ENCODE measurements at places on chromosomes 11 and 22.

GRCh38 chr22:42270510-42271190, at the start of gene TCF20:
Gene TCF20, minus strand, starts transcription at chr22:42270653. Its CDS starts 55,348 bp downstream, at chr22:42215305.
- DNase-seq: peak; percentile 68

DNA sequence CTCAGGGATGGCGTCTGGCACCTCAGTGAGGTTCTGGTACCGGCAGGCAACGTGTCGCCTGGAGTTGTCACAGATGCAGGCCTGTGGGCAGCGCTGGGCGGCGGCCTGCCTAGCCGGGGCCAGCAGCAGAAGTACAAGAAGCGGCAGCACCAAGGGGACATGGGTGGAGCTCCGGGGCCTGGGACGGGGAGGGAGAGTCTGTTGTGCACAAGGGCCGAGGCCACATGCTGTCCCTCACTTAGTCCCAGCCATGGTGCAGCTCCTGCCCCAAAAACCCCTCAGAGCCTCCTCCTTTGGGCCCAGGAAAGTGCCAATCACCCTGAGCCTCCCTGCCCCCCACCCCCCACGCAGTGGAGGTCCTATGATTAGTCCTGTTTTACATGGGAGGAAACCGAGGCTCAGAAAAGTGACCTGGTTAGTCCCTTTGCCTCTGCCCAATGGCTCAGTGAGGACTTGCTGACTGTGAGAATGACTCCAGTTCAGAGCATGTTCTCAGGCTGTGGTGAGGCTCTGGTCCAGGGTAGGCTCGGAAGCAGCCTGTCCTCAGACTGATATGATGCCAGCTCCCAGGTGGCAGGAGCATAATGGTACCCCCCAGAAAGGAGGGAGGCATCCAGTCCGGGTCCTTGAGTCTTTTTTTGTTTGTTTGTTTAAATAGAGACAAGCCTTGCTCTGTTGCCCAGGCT, 1.1 kb downstream of the CHADL start:
- DNase-seq: no peak

DNA sequence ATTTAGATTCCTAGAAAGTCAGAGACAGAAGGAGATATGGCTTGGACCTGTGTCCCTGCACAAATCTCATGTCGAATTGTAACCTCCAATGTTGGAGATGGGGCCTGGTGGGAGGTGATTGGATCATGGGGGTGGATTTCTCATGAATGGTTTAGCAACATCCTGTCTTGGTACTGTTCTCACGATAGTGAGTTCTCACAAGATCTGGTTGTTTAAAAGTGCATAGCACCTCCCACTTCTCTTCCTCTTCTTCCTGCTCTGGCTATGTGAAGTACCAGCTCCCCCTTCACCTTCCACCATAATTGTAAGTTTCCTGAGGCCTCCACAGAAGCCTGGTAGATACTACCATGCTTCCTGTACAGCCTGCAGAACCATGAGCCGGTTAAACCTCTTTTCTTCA, 27.6 kb upstream of the PAMR1 start:
- no peak for DNase-seq

- peak; percentile 89 for DNase-seq
Measured at GRCh38 chr11:126628790-126629621, 273.5 kb downstream of the ST3GAL4 start.

DNA sequence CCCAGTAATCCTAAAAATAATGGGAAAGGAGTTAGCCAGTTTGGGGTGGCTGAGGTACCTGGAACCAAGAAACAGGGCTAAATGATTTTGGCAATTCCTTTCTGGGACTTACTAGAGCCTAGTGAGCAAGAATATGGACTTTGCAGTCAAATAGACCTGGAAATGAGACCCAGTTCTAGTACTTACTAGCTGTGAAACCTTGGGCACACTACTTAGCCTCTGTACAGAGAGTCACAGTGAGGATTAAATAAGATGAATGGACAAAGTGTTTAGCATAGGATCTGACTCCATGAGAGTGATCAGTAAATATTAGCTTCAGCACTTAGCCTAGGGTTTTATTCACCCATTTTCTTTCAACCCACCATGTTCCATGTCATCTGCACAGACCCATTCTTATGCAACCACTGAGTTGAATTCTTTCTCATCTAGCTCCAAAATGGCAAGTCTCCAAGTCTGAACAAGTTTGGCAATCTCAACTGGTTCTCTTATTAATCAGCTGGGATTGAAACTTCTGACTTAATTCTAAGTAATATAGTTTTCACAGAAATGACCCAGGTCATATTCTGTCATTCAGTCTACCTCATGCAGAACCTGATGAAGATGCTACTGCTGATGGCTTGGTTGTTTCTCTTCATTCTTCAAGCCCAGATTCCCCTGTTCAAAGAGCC, 15.0 kb upstream of the SORL1 start:
- no peak for DNase-seq

- no peak for DNase-seq
Measured at GRCh38 chr11:12901272-12901671, 107.8 kb upstream of the RASSF10 start.

DNA sequence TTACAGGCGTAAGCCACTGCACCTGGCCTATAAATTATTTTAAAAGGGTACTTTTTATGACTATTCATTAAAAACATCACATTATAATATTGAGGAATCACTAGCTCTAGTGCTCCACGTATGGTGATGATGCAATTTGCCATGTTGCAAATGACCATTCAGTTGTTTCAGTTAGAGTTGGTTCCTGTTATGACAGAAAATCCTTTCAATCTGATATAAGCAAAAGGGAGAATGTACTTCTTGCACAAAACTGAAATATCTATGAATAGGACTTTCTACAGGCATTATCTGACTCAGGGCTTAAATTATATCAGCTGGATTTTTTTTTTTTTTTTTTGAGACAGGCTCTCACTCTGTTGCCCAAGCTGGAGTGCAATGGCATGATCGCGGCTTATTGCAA, 45.6 kb upstream of the RRM1 start:
- no peak for DNase-seq

GRCh38 chr22:47083379-47083986, 321.0 kb downstream of the TBC1D22A start:
- no peak for DNase-seq

- no peak for DNase-seq
Measured at GRCh38 chr11:72631806-72632731, 42.2 kb downstream of the PDE2A start.

DNA sequence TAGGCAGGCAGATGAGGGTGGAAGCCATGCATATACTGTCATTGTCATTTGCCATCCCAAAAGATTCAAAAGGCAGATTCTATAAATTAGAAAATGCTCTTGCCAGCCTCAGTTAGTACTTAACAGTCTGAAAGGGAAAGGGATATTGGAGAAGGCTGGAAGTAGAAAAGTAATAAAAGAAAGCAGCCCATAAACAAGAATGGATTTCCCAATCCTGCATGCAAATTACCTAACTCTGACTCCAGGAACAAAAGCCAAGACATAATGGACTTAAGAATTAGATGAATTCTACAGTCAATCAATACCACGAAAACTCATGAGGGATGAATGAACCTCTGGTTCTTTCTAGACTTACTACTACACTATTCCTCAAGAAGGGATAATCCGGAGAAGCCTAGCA, 5.9 kb downstream of the PAK1 start:
- DNase-seq: no peak

DNA sequence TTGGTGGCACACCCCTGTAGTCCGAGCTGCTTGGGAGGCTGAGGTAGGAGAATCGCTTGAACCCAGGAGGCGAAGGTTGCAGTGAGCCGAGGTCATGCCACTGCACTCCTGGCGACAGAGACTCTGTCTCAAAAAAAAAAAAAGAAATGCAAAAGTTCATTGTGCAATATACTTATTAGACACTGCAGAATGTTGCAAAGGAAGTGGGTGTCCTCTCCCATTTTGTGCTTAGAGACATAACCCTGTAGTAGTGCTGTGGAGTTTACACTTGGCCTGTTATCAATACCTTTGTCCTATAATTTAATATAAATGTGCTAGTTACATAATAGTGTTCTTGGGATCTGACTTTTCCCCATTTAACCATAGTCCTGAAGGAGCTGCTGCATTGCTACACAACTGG, 9.4 kb downstream of the BCL2L13 start:
- DNase-seq: no peak

DNA sequence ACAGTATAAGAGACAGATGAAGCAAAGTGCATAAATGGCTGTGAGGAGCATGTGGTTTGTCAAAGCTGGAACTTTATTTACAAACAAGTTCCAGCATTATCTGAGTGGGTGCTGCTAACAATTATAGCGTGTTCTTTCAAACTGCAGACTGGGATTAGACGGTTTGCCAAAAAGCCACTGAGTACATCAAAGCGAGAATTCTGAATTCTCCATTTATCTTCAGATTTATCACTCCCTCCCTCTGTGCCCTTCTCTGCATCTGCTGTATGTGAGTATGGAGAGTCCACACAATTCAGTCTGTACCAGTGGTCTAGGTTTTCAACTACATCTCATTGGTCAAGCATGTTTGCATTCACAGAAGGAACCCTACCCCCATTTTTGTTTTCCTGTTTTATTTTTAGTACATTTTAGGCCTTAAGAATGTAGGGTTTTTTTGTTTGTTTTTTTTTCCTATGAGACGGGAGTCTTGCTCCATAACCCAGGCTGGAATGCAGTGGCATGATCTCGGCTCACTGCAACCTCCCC, 18.1 kb upstream of the INCENP start:
- no peak for DNase-seq

- DNase-seq: no peak
Measured at GRCh38 chr22:38866399-38867123, 5.5 kb downstream of the CBX6 start.

DNA sequence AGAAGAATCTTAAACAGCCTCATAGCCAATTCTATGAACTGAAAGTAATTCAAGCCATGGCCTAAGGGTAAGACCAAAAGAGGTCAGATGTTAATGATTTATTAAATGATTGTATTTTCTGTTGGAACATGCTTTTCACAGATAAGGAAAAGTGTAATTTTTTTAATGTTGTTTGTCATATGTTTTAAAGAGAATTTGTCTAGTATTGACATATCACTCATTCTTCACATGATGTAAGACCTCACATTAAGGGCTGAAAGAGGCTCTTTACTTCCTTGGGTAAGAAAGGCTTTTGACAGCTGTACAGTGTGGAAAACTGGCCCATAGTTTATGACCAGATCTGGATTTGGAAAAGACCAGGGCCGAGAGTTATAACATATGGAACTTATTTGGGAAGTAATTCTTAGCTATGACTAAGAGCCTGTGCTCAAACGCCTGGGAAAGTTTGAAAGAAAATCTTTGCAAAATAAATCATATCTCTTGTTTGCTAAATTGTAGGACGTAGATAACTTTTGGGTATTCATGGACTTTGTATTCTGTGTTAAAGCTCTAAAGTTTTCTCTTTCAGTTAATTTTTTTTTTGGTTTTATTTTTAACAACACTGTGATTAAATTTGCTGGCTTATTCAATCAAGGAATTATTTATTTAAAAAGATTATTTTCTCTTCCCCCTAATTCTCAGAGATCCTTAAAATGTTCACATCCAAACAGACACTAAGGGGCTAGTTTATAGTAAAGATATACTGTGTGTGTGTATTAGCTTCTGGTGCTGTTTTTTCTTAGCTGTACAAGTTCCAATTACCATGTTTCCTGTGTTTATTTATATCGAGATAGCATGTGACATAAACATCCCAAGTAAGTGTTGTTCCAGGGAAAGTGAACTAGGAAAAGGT, 162.2 kb downstream of the ARHGAP42 start:
- no peak for DNase-seq

- peak; percentile 46 for DNase-seq
Measured at GRCh38 chr11:32792948-32793475, 1.4 kb downstream of the CCDC73 start.

GRCh38 chr11:84146826-84147225, 860.7 kb upstream of the CCDC90B start:
- no peak for DNase-seq

GRCh38 chr11:13939961-13940906, 22.3 kb upstream of the SPON1 start:
- DNase-seq: no peak

DNA sequence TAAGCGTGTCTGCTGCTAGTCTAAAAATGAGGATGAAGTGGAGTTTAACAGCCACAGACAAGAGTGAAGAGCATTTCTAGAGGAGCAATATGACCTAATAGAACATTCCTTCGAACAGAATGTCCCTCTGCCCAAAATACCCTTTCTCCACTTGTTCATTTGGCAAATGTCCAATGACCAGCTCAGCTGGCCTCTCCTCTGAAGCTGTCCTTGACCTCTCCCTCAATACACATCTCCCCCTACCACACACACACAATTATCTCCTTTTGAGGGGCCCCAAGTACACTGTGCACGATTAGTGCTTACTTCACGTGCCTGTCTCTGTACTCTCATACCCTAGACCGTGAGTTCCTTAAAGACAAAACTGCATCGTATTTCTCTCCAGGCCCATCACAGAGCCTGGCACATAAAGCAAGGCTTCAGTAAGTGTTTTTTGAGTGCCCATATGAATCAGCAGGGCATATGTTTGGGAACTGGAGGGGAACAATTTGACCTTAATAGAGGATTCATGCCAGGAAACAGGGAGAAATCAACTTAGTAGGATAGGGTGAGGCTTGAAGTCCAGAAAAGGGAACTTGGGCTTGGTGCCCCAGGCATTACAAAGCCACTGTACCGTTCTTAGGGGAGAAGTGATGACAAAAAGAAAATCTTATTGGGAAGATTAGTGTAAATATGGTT, 18.1 kb upstream of the NCAM1 start:
- DNase-seq: no peak

DNA sequence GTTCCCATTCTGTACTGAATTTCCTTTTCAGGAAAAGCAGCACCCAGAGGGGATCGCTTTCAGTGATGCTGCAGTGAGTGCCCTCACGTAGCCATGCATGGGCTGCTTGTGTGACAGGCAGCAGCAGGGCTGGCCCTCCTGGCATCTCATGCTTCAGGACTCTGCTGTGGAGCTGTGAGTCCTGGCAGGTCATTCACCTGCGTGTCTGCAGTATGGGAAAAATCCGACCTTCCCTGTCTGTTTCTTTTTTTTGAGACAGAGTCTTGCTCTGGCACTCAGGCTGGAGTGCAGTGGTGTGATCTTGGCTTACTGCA, 13.4 kb downstream of the GLB1L2 start:
- DNase-seq: no peak

- no peak for DNase-seq
Measured at GRCh38 chr11:86021377-86021776, 47.5 kb downstream of the PICALM start.

GRCh38 chr11:45930951-45931570, 8.6 kb downstream of the LARGE2 start:
- DNase-seq: no peak

GRCh38 chr11:96465512-96465911, 75.7 kb downstream of the JRKL start:
- DNase-seq: peak; percentile 23

GRCh38 chr22:47465809-47466208, 703.4 kb downstream of the TBC1D22A start:
- no peak for DNase-seq

DNA sequence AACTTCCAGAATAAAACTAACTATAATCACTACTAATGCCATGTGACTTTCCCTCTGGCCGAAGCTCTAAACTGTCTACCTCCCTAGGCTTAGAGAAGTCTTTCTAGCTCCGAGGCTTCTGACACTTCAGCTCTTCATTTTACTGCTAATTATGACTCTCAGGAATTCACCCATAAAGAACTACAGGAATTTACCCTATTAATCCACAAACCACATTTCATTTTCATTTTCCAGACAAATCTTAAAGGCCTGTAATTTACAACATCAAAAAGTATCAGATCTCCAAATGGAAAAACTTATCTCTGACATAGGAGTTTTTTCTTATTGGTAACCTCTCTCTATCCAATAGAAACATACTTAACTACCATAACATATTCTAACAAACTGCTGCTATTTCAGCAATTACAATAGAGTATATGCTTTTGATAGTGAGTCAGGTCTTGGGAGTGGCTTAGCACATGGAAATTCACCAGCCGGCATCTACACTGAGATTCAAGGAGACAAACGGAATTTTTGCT, 33.4 kb downstream of the MRTFA start:
- no peak for DNase-seq

- peak; percentile 9 for DNase-seq
Measured at GRCh38 chr11:70618431-70619101, 220.2 kb downstream of the CTTN start.
